ENCODE measurements at places on chromosomes 2 and 18. TPM values are rescaled to one million over a fixed set of nuclear protein-coding genes. Genes with fewer than 3 reads are reported as not detected.

Gene COL3A1
- 391 TPM for polyA plus RNA-seq

Gene CAPN14
- polyA plus RNA-seq: 0.62 TPM

Gene RAB6C
- polyA plus RNA-seq: 4.5 TPM

Gene CAMKMT
- polyA plus RNA-seq: 16.6 TPM

Gene CHRNG
- 0.35 TPM for polyA plus RNA-seq

Gene FOXI3
- polyA plus RNA-seq: 0.26 TPM

Gene RPS27A
- 1,106 TPM for polyA plus RNA-seq

Gene RESP18
- polyA plus RNA-seq: 6.6 TPM

Gene FAP
- 10.2 TPM for polyA plus RNA-seq

All from spinal cord (tissue), 10 donors.